Ammon's horn (tissue), 1 donor: ENCODE measurements at places on chromosomes 1 and 21.

- DNase-seq = no peak
Measured at GRCh38 chr1:212484701-212485570, 52.2 kb downstream of the NENF start.

DNA sequence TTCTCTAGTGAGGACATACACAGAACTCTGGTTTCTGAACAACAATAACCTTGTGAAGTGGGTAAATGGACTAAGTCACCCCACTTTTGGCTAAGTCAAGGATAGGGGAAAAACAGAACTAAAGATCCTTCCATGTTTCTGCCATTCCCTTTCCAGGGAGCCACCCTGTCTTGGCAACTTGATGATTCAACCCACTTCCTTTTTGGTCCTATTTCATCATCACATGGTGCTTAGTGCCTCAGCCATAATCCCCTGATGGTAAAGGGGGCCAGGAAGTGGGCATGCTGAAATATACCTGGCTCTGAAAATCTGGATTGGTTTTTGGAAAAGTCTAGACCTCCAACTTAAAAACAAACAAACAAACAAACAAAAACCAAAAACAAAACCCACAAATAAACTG is 206.4 kb upstream of the FOXD3 start:
- DNase-seq = no peak

DNA sequence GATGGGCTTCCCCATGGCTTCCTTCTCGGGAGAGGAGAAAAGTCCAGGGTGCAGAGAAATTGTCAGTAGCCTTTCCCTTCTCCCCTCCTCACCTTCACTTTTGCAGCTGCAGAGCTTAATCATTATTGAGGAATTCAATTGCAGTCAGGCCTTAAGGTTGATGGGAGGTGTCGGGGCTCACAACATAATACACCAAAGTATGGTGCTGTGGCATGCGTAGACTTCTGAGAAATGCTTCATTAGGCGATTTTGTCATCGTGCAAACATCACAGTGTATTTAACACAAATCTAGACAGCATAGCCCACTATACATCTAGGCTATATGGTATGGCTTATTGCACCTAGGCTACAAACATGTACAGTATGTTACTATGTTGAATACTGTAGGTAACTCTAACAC is 100.2 kb upstream of the PPM1J start:
- DNase-seq = no peak

GRCh38 chr1:162954824-162955223 is 93.8 kb upstream of the CCDC190 start:
- DNase-seq = no peak

DNA sequence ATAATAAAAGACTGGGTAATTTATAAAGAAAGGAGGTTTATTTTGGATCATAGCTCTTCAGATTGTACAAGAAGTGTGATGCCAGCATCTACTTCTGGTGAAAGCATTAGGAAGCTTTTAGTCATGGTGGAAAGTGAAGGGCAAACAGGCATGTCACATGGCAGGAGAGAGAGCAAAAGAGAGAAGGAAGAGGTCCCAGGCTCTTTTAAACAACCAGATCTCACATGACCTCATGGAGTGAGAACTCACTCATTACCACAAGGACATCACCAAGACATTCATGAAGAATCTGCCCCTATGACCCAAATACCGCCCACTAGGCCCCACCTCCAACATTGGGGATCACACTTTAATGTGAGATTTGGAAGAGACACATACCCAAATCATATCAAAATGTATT is 10.0 kb downstream of the RPTN start:
- no peak for DNase-seq

DNA sequence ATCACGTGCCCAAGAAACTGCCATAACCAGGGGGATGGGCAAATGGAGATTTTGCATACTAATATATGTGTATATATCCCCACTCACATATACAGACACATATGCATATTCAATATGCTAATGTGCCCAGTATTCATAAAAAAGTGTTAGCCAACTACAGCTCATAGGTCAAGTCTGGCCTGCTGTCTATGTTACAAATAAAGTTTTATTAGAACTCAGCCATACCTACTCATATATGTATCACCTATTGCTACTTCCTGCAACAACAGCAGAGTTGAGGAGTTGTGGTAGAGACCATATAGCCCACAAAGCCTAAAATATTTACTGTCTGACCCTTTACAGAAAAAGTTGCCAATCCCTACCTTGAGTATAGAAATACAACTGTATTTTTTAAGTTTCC is 93.3 kb downstream of the SDCCAG8 start:
- DNase-seq = no peak

GRCh38 chr21:43619856-43620255 is 39.4 kb downstream of the HSF2BP start:
- no peak for DNase-seq

DNA sequence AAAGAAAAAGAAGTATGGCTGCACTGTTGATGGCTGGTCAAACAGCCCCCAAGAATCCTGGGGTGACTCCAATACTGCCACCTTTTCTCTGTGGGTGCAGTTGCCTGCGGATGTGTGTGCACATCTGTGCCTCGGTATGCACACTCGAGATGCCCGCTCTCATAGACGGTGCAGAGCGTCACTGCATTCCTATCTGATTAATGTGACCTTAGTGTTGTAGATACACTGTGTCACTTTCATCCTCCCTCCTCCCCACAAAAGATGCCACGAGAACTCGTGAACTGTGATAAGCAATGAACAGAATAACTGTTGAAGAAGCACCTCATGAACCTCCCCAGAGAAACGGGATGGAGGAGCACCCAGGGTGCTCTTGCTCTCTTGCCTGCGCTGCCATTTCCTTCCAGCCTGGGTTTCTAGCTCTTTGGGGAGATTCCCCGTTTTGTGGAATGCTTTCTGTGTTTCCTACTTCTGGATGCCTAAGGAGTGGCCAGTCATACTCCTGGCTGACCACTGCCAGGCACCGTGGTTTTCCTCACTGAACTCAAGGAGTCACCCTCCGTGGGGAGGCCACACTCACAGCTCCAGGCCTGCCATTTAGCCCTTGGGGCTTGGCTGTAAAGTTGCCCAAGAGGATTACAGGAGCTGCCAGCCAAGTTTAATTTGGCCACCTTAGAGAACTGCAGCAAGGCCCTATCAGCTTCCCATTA is 32.0 kb downstream of the NTPCR start:
- DNase-seq = no peak

GRCh38 chr1:1399872-1400575 is 889 bp upstream of the CCNL2 start:
- no peak for DNase-seq

GRCh38 chr1:226104671-226105121 is 42.2 kb downstream of the H3-3A start:
- DNase-seq = no peak

- no peak for DNase-seq
Measured at GRCh38 chr1:245386297-245386971, 231.6 kb downstream of the KIF26B start.

DNA sequence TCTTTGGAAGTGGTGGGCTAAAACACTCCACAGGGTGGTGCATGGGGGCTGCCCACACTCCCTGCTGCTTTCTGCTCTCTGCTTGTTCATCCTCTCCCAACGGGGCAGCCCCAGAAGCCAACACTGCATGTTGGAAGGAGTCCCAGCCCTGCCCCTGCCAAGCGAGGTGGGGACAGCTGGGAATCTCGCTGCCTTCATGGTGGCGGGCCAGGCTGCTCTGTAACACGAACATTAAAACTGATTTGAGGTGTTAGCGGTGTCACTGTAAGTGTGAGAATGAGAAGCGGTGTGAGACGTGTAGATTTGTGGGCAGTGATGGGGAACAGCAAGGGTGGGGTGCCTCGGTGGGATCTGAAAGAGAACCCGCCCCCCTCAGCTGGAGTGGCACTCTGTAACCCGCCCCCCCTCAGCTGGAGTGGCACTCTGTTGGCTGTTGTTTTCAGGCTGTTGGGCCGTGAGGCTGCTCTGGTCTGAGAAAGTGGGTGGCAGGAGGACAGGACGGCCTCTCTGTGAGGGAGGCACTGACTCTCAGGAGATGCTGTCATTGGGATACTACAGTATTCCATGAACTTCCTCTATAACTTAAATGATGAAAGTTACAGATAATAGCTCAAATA is 80.9 kb downstream of the PCBP3 start:
- peak; percentile 64 for DNase-seq

DNA sequence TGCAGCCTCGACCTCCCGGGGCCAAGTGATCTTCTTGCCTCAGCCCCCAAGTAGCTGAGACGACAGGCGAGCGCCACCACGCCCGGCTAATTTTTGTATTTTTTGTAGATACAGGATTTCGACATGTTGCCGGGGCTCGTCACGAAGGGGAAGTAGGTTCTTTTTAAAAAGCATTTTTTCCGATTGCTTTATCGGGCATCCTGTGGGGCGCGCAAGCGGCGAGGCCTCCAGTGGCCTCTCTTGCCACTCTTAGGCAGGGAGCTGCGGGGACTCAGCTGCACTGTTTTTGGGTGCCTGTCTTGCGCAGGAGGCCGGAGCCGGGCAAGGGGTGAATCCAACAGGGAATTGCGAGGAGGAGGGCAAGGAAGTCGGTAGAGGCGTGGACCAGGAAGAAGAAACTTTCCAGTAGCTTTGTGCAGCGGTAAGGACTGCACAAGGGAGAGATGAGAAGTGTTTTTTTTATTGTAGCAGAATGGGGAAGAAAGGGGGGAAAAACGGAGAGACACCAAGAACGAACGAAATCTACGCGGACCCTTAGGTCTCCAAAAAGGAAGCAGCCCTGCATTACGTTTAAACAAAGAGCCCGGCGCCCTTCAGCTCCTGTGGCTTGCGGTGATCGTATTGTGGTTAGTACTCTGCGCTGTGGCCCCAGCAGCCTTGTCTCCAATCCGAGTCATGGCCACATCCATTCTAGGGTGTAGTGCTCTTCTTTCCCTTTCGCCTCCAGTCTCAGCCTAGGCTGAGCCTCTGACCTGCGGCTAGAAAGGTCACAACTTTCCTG is 164.8 kb downstream of the PPIAL4G start:
- DNase-seq = no peak

DNA sequence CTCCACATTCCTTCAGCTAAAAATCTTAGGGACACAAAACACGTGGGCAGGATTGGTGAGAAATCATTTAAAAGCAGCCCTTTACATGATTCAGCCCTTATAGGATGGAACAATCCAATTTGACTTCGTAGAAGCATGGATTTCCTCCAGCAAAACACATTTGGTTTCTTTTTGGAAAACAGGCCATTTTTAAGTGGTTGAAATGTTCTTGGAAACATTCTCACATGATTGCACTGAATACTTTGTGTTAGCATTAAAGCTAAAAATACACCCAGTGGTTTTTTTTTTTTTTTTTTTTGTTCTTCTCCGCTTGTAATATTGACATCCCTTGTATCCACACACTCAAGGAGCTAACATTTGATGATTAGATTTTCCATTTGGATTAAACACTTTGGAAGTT is 42.1 kb upstream of the ABCG1 start:
- no peak for DNase-seq

DNA sequence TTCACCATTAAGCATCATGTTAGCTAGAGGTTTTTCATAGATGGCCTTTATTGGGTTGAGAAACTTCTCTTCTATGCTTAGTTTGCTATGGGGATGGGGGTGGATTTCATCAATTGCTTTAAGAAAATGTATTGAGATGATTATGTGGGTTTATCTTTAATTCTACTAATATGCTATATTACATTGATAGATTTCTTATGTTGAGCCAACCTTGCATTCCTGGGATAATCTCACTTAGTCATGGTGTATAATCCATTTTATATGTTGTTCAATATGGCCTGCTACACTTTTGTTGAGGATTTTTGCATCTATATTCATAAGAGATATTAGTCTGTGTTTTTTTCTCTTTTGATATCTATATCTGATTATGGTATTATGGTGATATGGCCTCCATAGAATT is 70.7 kb downstream of the MAP3K7CL start:
- no peak for DNase-seq

DNA sequence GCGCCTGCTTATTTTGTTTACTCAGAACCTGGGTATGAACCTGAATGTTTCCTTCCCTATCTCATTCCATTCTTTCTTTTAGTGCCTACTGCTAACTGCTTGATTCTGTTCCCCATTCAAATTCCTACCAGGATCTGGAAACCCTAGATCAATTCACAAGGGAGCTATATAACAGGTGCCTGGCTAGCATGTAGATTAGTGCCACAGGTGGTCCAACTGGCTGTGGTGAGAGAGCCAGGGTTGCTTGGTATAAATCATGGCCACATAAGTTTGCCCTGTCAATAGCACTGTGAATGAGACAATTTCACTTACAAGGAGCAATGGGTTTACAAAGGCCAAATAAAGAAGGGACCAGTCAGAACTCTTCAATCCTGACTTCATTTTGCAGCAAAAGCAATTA is 6.6 kb upstream of the PRPF38B start:
- no peak for DNase-seq

DNA sequence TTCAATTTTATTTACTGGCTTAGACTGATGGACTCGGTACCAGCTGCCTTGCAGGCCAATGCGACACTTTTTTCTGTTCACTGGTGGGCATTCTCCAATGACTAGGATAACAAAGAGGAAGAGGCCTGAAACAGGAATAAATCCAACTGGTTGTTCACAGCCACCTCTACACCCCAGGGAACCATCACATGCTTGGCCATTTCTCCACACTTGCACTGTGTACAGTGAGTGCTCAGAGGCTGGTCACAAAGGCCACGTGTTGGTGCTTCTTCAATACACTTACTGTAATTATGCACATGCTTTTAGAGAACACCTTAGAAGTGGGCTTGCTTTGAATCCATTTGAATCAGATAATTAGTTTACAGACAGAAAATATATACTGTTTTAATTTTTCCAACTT is 113.4 kb downstream of the FAM78B start:
- DNase-seq = no peak

- no peak for DNase-seq
Measured at GRCh38 chr21:24423546-24423945, 1183.7 kb downstream of the MRPL39 start.

GRCh38 chr1:190595438-190595837 is 117.8 kb upstream of the BRINP3 start:
- no peak for DNase-seq

- DNase-seq = no peak
Measured at GRCh38 chr1:173749137-173749536, 34.4 kb downstream of the KLHL20 start.

GRCh38 chr1:244897476-244898254 is 33.3 kb upstream of the HNRNPU start:
- no peak for DNase-seq

GRCh38 chr21:28731700-28732321 is 260.9 kb downstream of the LTN1 start:
- DNase-seq = no peak

DNA sequence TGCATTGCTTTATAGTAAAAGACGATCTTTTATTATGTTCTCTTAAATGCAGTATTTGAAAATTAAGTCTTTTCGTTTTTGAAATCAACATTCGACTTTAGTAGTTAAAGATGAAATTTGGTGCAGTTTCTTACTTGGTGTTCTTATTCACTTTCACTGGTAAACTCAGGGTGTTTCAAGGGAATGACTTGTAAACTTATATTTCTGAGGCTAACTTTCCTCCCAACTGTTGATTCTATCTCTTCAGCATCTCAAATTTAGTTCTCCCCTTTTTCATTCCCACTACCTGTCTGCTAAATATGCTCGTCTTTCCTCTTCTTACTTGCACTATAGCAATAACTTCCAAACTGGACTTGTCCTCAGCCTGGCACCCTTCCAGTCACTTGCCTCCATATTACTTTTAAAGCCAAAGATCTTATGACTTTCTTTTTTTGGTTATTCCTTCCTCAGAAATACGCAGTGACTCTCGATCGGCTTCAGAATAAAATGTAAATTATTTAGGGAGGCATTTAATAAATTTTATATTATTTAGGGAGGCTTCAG is 988 bp downstream of the SLC35A3 start:
- DNase-seq = no peak
